Epithelial cell of prostate (primary cell): ENCODE measurements at places on chromosomes 12 and 14.

DNA sequence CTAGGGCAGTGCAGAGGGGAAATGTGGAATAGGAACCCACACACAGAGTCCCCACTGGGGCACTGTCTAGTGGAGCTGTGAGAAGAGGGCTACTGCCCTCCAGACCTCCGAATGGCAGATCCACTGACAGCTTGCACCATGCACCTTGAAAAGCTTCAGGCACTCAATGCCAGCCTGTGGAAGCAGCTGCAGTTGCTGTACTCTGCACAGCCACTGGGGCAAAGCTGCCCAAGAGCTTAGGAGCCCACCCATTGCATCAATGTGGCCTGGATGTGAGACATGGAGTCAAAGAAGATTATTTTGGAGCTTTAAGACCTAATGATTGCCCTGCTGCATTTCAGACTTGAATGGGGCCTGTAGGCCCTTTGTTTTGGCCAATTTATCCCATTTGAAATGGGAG, 21.7 kb upstream of the CCDC88C start:
- DNase-seq, result no peak

DNA sequence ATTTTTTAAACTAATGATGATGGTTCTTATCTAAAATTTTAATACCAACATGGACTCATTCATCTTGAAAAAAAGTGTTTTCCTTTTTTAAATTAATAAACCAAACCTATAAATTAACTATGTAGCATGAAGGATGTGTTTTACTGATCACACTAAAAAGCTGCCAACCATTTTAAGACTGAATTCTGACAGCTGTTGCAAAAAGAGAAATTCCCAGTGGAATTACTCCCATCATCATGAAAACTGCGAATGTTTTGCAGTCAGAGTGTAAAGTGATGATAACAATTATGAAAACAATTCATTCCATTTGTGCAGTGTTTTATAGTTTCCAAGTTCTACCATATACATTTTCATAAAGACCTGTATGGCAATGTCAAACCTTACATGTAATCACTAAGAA, 232.8 kb downstream of the SLC2A13 start:
- DNase-seq, result no peak

DNA sequence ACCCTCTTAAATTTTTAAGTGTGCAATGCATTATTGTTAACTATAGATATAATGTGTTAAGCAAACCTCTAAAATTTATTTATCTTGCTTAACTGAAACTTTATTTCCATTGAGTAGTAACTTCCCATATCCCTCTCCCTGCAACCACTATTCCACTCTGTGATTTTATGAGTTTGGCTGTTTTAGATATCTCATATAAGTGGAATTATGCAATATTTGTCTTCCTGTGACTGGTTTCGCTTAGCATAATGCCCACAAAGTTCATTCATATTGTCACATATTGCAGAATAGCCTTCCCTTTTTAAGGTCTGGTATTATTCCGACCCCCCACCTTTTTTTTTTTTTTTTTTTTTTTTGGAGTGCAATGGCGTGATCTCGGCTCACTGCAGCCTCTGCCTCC, 247.6 kb downstream of the EMP1 start:
- DNase-seq, result no peak

DNA sequence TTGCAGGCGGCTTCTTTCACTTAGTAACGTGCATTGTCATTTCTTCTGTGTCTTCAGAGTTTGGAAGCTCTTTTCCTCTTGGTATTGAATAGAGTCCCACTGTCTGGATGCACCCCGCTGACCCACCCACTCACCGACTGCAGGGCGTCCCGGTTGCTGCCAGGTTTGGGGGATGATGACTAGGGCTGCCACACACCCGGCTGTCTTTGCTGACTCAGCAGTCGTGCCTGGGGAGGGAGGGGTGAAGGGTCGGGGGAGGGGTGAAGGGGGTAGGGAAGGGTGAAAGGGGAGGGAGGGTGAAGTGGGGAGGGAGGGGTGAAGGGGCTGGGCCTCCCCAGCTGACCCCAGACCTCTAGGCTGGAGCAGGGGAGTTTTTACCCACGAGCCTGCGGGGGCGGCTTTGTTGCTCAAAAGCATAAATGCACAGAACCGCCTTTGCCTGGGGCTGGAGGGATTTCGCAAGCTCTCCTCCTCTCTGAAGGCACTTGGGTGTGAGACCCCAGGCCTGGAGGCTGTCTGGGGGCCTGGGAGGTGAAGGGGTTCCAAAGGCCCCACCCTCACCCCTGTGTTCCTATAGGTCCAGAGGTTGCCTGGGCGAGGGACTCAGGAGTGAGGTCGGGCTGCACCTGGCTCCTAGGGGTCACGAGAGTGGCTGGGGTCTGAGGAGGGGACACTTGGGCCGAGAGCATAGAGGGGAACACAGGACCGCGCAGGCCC, 31.3 kb upstream of the ULK1 start:
- DNase-seq, result no peak

DNA sequence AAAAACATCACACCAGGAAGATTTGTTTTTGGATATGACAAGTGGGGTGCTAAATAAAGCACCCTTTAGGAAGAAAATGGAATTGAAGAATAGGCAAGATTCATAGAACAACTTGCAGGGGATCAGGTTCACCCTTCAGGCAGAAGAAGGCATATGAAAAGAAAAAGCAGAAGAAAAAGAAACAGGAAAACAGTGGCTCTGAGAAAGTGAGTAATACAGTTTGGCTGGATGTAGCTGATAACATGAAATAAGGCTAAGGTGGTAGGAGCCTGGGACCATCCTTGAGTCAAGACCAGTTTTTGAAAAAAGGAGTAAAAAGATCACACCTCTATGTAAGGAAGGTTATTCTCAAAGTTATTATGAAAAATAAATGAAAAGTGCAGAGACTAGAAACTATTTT, 42.4 kb downstream of the TRIP11 start:
- DNase-seq, result no peak

GRCh38 chr12:102869571-102869970, 47.5 kb downstream of the PAH start:
- no peak for DNase-seq

GRCh38 chr12:104748790-104749189, 209.3 kb downstream of the SLC41A2 start:
- peak; percentile 36 for DNase-seq

- no peak for DNase-seq
These were observed 191.2 kb upstream of the LMNTD1 start for GRCh38 chr12:25744313-25744712.

GRCh38 chr14:105325303-105325702, 10.8 kb downstream of the PACS2 start:
- DNase-seq, result no peak

DNA sequence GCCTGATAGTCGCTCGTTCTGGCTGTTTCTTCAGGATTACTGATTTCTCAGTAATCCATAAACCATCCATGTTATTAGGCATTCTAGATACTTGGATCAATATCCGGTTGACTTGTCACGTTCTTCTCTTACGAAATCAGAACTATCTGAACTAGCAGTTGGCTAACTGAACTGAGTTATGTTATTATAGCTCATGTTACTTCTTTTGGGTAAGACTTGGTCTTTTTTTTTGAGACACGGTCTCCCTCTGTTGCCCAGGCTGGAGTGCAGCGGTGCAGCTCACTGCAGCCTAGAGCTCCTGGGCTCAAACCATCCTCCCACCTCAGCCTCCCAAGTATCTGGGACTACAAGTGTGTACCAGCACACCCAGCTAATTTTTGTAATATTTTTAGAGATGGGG, 178.6 kb downstream of the PRKCH start:
- DNase-seq, result no peak

- peak; percentile 83 for DNase-seq
These were observed 993.3 kb upstream of the TMEM132C start for GRCh38 chr12:127273626-127274025.

DNA sequence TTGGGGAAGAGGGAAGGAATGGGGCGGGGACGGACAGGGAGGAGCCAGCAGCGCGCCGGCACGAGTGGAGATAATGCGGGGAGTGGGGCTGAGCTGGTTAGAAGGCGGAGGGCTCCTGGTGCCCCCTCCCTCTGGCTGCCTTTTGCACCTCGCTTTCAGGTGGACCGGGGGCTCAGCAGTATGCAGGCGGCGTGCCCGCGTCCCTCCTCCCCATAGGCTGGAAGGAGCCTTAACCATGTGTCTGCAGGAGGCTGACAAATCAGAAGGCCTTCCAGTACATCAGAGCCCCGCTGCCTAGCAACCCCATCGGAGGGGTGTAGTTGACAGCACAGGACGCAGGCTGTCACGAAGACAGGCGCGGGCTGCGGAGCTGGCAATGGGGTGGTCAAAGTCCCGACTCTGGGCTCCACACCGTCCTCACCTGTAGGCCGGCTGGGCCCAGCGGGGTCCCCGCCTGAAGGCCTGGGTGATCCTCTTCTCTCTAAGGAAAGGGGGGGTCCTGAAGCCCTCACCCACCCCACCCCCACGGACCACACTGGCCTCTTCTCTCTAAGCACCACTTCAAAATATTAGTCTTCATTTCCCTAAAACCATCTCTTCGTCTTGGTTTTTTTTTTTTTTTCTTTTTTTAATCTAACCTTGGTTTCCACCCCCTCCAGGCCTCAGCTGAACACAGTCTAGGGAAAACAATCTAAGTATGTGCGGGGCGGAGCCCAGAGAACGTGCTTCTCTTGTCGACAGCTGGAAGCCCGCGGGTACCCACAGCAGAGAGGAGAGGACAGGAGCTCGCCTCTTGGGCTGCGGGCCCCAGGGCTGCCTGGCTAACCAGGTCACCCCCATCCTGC, 44.5 kb downstream of the KDM2B start:
- DNase-seq, result no peak

DNA sequence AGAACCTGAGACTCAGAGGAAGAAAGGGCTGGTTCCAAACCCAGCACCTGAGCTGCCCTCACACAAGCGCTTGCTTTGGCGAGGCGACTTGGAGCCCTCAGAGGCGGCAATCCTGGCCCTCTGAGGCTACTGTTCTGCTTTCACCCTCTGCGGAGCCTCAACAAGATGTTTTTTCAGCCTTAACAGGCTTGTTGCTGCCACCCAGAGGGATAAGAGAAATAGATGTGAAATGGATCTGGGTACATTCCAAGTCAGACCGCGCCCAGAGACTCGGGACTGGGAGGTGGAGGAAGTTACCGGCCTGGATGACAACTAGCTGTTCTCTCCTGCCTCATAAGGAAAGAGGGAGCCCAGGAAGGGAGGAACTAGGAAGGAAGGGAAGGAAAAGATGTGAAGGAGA, 89.6 kb downstream of the TTC7B start:
- DNase-seq, result peak; percentile 33

GRCh38 chr14:35879654-35880249, 53.6 kb downstream of the BRMS1L start:
- DNase-seq, result no peak

GRCh38 chr12:14959126-14959440, 2.3 kb downstream of the ARHGDIB start:
- DNase-seq, result no peak

- no peak for DNase-seq
These were observed 188.9 kb downstream of the TMEM132C start for GRCh38 chr12:128455851-128456250.

GRCh38 chr14:22338381-22338780, 250.6 kb downstream of the DAD1 start:
- no peak for DNase-seq

- no peak for DNase-seq
These were observed 90.7 kb downstream of the RERG start for GRCh38 chr12:15130541-15130940.

- no peak for DNase-seq
These were observed at the start of gene GSC for GRCh38 chr14:94769391-94770250. Gene GSC, minus strand, starts transcription at chr14:94770113. Its CDS starts 98 bp downstream, at chr14:94770015.

DNA sequence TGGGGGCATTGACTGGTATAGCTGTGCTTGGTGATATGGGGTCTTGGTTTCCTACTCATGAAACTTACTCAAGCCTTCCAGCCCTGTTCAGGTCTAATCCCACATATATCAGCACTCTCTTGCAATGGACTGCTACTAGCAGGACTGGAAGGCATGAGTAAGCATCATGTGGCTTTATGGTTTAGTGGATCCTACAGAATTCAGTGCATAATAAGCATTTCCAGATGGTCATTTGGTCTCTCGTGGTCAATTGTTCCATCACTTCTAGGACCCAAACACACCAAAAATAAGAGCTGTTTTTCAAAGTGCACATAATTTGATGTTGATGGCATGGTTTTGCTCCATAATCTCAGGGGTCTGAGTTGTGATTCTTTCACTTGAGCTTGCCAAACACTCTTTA, 114.4 kb downstream of the LMNTD1 start:
- DNase-seq, result no peak

DNA sequence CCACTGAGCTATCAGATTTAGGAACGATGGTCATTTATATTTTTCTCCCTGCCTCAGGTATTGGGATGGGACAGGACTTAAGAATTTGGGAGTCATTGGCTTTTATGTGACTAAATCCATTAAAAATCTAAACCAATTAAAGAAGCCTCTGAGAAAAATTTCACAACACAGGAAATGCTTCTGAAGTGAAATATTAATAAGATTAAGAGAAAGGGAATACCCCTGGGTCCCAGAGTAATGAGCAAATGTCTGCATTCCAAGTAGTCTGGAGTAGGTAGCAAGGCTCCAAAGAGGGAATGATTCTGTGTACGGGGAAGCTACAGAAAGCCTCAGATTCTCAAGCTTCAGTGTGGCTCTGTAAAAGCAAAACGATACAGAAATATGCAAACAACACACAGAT, 707 bp upstream of the MED6 start:
- DNase-seq, result no peak

- DNase-seq, result no peak
These were observed 830 bp upstream of the MIS18BP1 start for GRCh38 chr14:45253754-45254310.

- DNase-seq, result no peak
These were observed 109.4 kb downstream of the DACT1 start for GRCh38 chr14:58747181-58747580.

GRCh38 chr14:24232645-24233537, at the start of gene GMPR2:
Gene GMPR2, plus strand, starts transcription at chr14:24232929. Its CDS starts 325 bp downstream, at chr14:24233254.
- DNase-seq, result no peak

DNA sequence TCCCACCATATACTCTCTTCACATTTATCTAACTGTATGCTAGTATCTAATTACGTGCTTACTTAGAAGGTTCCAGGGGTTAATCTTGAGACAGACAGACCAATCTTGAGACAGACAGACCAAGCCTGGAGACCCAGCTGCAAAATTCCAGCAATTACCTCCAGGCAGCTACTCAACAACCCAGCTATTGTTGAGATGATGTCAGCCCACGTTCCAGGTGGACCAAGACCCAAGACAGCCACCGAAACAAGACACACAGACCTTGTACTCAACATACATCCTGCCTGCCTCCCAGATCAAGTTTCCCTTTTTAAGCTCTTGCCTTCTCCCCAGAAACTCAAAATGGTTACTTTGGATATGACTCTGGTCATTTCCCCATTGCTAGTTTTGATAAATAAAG, 64.9 kb upstream of the VASH1 start:
- DNase-seq, result no peak

GRCh38 chr14:56334458-56334857, 216.2 kb downstream of the PELI2 start:
- DNase-seq, result no peak

DNA sequence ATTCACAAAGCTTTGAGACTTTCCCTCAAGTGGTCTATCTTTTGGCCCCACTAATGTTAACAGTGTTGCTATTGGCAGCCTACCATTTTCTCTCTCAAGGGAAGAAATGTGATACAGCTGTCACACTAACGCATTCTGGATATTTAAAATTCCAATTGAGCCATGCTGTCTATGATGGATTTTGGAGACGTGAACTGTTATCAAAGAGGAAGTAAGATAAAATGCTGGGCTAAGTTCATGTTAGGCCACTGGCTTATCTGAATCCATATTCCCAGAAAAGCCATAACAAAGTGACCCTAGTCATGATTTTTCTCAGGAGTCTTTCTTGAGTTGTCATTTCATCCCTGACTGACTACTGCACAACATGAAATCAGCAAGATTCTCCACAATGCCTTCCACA, 200.2 kb downstream of the PHLDA1 start:
- no peak for DNase-seq
